Activated CD4-positive, alpha-beta T cell treated with anti-CD3 and anti-CD28 coated beads, Interleukin-2, Interleukin-4, amounts not matched to agents 100 ng/mL and 50 ng/mL, durations not matched to agents 16 hours and 8 hours (primary cell): ENCODE measurements at places on chromosomes 1 and 21.

GRCh38 chr1:179872558-179872957 lies 5.0 kb downstream of the TOR1AIP2 start:
- DNase-seq = no peak

DNA sequence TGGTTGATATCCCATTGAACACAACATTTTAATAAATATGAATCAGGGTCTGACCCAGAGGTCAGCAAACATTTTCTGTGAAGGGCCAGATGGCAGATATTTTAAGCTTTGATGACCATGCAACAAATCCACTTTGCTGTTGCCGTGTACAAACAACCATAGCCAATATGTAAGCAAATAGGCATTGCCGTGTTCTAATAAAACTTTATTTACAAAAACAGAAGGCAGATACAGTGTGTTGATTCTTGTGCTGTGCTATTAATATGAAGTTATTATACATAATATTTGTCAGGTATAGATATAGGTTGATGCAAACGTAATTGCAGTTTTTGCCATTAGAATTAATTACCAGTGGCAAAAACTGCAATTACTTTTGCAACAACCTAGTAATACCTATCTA lies 8.8 kb upstream of the XCL1 start:
- DNase-seq = no peak

DNA sequence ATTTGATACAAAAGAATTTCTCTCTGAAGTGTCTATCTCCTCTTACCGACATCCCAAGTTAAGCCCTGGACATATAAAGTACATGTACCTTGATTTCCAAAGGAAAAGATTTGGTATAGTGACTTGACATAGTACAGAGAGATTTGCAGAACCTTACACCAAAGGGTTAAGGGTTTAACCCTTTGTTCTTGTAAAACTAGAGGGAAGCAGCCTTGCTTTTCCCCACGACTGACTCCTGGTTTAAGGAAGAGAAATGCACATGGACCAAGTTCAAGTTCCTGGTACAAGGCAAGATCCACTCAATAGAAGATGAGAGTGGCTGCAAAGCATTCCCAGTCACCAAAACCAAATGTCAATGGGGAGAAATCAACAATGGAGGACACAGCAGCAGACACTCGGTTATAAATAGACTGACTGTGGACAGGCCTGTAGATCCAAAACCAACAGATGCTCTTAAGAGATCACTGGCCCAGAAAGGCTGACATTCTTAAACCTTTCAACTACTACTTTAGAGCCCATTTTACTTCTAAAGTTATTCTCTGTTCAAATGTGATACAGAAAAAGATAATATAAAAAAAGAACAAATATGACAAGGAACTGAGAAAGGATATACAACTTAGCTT lies 69.4 kb downstream of the PUM1 start:
- no peak for DNase-seq

DNA sequence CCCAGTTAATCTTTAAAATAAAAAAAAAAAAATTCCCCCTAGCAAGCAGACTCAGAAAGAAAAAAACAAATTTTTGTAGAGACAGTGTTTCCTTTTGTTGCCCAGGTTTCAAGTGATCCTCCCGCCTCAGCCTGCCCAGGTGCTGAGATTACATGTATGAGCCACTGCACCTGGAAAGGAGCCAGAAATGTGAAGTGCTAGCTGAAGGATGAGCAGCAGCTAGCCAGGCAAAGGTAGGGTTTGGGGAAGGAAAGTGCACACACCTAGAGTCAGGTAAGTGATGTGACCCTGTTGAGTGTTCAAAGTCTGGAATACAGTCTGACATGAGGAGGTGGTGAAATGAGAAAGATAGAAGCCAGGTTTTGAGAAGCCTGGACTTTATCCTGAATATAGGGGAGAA lies 1.7 kb downstream of the AKR1A1 start:
- DNase-seq = no peak

GRCh38 chr1:184843732-184844495 lies 89.3 kb upstream of the EDEM3 start:
- DNase-seq = peak; percentile 62

DNA sequence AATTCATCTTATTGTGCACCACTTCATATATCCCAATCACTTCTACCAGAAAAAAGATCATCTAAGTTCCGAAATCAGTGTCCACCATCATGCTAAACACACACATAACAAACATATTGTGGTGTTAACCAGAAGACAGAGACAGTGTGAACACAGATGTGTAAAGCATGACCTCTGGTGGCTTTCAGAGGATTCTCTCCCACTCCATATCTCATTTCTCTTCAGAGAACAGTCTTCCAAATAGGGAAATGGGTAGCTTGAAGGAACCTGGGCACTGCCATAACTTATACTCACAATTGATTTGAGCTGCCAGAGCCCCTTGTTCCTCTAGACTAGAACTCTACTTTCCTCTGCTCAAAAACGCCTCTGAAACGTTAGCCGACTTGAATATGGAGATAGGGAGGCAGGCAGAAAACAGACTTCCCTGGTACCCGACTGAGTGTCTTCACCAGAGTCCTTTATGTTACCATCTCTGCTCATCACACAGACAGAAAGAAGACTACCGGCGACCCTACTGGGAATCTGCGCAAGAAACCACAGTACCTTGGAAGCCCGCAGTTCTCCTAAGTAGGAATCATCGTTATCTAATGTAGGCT lies 1.8 kb upstream of the ELAPOR1 start:
- no peak for DNase-seq

GRCh38 chr1:119953266-119953998 lies 57.1 kb upstream of the ADAM30 start:
- DNase-seq = peak; percentile 40

DNA sequence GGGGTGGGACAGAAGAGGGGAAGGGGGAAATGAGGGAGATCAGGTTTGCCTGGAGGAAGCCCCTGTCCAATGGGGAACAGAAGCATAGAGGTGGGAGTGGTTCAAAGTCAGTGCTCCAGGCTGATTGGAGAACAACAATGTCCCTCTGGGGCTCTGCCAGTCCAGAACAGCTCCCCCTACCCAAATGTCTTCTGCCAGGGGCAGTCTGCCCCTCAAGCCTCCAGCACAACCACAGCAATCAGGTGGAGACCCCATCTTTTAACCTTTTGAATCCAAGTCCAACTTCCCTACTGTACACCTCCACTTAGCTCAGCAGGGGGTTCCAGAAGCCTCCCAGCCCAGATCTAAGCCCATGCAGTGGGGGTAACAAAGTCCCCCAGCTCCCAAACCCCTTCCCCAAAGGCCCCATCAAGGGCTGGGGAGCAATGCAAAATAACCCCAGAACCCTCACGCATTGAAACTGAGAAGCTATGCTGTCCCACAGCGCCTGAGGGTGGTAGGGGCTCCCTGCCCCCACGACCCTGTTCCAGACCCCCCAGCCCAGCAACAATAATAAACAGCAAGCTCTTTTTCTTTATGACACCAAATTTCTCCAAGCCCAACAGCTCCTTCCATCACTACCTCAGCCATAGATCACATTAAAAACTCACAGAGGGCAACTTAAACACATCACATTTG lies 3.3 kb downstream of the AHDC1 start:
- no peak for DNase-seq

- no peak for DNase-seq
Observed at GRCh38 chr1:63099188-63099587, 223.2 kb upstream of the FOXD3 start.

DNA sequence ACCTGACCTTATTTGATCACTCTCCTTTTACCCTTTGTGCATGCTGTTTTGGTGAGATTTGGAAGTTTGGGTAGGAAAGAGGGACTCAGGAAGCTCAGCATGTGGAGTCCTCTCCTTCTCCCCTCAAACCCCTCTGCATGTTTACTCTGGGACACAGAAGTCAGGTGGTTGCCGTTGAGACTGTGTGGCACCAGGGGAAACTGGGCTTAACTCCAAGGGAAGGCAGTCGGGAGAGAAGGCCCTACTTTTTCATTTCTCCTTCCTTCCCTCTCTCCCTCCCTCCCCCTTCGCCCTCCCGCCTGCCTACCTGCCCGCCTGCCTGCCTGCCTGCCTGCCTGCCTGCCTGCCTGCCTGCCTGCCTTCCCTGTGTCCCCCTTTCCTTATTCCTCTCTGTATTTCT lies 34.8 kb upstream of the TTC22 start:
- no peak for DNase-seq

- DNase-seq = no peak
Observed at GRCh38 chr1:203096566-203096965, 10.8 kb upstream of the MYOG start.

GRCh38 chr1:68093737-68094136 lies 43.3 kb upstream of the DIRAS3 start:
- DNase-seq = no peak

- no peak for DNase-seq
Observed at GRCh38 chr1:186927884-186928283, 99.1 kb downstream of the PLA2G4A start.

DNA sequence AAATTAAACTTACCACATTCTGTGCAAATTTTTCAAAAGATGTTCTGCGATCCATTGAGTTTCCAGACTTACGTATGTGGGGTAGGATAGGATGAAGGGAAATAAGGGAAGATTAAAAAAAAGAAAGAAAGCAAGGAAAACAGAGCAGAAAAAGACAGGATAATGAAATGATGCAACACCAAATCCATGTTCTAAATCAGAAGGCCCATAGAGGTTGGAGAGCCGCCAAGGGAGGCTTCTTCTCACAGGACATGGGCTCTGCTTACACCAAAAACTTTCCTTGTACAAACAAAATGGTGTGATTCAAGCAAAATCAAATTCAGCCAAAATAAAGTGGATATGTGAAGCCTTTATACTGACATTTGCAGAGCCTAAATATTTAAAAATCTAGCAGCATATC lies 189.5 kb upstream of the GREM2 start:
- DNase-seq = no peak

GRCh38 chr1:160739098-160739511 lies at the start of gene SLAMF7:
SLAMF7 (plus strand) TSS chr1:160739247; CDS start chr1:160739302, 55 bp downstream.
- DNase-seq = peak; percentile 71

- peak; percentile 31 for DNase-seq
Observed at GRCh38 chr1:29379443-29380073, 143.2 kb downstream of the PTPRU start.

DNA sequence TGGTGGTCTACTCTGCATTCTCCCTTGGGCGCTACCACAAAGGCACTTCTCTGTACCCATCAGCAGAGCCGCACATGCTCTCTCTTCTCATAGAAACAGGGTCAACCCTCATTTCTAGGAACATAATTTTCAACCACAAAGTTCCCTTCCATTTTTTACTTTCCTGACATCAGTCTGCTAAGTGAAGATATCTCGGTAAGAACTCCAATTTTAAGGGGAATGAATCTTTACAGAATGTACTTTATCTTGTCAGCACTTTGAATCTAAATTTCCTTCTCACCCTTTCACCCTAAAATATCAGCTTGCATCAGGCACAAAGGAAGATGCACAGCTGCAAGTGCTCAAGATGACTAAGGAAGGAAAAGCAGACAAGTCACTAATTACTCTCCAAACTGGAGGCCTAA lies 545.9 kb downstream of the SMYD3 start:
- no peak for DNase-seq

GRCh38 chr1:216390956-216391355 lies 32.3 kb downstream of the USH2A start:
- no peak for DNase-seq

DNA sequence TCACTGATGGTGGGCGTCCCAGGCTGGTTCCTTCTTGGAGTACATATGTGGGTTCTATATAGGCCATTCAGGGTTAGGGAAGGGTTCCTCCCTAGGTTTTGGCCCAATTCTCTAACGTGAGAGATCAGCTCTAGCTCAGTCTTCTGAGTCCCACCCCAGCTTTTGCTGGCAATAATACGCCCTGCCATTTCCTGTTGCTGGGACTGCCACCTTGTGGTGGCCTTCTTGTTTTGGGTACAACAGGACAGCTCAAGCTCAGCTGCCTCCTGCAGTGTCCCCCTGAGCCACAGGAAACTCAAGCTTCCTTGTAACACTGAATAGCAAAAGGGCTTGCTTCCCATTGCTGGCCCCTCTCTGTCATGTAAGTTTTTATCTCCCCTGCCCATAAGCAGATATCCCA lies 77.8 kb downstream of the BACH1 start:
- DNase-seq = peak; percentile 42

DNA sequence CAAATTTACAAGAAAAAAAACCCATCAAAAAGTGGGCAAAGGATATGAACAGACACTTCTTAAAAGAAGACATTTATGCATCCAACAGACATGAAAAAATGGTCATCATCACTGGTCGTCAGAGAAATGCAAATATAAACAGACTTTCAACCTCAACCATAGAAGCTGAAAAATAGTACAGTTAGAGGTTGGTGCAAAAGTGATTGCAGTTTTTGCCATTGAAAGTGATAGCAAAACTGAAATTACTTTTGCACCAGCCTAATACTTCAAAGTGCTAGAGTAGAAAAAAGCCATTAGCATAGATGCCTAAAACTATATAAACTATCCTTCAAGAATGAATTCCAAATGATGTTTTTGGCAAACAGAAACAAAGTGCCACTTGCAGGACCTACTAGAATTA lies 365.8 kb upstream of the DPYD start:
- DNase-seq = no peak

GRCh38 chr21:29194342-29194741 lies 63.9 kb downstream of the MAP3K7CL start:
- no peak for DNase-seq

DNA sequence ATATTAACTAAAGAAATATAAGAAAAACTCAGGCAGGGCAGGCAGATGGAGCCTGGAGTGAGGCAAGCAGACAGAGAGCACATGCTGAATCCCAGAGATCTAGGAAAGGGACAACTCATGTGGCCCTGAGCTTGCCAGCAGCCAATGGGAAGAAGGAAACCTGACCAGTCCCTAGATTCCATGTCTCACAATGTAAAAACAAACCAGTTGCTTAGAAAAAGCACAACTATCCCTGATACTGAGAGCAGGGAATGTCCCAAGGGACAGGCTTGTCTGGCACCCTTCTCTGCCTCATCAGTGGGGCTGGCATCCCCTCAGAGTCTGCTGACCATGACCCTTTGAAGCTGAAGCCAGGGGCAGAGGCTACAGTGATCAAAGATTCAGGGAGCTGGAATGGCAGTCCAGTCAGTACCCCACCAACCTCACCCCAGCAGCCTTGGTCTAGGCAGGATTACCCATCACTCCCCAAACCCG lies 27.8 kb downstream of the HSPG2 start:
- DNase-seq = no peak

DNA sequence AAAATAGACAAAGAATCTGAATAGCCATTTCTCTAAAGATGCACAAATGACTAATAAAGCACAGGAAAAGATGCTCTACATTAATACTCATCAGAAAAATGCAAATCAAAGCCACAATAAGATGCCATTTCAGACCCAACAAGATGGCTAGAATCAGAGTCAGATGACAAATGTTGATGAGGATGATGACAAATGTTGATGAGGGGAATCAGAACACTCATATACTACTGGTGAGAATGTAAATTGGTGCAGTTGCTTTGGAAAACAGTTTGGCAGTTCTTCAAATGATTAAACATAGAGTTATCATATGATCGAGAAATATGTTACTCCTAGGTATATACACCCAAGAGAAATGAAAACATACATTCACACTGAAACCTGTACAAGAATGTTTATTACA lies 33.9 kb downstream of the LRRC40 start:
- DNase-seq = peak; percentile 10

DNA sequence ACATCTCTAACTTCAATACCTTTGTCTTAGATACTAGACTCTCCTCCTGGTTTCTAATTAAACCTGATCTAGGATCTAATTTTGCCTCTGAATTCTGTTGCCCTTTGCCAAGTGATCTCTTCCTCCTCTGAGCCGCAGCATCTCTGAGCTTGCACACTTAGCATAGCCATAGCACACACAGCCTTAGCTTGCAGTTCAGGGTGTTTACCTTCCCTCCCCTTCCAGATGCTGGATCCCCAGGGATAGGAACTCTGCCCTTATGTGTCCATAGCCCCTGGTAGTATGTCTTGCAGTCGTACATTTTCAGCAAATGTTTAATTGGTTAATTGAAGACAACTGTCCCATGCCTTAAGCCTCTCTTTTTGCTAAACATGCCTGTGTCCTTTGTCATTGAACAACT lies 30.3 kb downstream of the SELL start:
- DNase-seq = no peak
